ENCODE measurements at places on chromosomes 13 and 19.
A peak's percentile ranks its signal among the peaks of the same experiment; 100 is the strongest.

DNA sequence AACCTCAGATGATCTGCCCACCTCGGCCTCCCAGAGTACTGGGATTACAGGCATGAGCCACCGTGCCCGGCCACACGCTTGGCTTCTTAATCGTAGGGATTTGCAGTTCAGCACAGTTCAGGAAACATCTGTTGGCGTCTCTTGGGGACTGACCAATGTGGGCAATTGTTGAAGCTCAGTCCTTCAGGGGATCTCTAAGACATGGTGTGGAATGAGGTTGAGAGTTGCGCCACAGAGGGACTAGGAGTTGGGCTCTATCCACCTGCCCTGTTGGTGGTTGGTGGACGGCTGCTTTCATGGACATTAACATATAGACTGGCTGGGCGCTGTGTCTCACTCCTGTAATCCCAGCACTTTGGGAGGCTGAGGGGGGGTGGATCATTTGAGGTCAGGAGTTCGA, 37.3 kb upstream of the SIN3B start:
- no peak for DNase-seq

- no peak for DNase-seq
Observed at GRCh38 chr19:7483720-7484201, 5.1 kb downstream of the PEX11G start.

DNA sequence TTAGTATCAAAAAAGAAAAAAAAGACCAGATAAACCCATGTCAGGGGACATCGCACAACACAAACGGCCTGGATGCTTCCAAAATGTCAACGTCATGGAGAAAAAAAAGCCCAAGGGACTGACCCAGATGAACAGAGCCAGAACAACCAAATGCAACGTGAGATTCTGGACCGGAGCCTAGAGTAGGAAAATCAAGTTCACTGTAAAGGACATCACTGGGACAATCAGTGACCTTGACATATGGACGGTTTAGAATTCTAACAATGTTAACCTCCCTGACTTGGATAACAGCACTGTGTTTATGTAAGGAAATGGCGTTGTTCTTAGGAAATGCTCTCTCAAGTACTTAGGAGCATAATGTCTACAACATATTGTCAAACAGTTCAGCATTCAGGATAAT, 15.1 kb upstream of the EMP3 start:
- DNase-seq: no peak

GRCh38 chr19:15263361-15263985, 31.2 kb upstream of the EPHX3 start:
- DNase-seq: no peak

GRCh38 chr19:2798733-2799132, 13.4 kb downstream of the THOP1 start:
- no peak for DNase-seq

DNA sequence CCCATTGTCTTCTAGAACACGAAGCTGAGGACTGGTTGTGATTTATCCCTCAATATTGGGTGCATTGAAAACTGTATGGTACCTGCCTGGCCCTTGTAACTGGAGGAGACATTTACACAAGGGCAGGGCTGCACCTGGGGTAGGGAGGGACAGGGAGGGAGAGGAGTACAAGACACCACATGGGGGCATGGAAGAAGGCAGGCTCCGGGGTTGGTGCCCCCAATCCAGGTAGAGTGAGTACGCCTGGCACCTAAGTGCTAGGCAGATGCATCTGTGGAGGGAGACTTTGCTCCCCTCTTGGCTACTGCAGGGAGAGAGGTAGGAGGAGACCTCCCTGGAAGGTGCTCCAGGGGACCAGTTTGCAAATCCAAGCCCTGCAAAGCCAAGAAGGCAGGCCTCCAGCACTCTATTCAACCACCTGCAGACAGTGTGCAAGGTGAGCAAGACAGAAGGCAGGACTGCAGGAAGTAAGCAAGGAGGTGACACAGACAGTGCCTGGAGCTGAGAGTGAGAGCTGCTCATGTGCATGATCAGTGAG, 19.4 kb upstream of the UQCRFS1 start:
- DNase-seq: no peak

DNA sequence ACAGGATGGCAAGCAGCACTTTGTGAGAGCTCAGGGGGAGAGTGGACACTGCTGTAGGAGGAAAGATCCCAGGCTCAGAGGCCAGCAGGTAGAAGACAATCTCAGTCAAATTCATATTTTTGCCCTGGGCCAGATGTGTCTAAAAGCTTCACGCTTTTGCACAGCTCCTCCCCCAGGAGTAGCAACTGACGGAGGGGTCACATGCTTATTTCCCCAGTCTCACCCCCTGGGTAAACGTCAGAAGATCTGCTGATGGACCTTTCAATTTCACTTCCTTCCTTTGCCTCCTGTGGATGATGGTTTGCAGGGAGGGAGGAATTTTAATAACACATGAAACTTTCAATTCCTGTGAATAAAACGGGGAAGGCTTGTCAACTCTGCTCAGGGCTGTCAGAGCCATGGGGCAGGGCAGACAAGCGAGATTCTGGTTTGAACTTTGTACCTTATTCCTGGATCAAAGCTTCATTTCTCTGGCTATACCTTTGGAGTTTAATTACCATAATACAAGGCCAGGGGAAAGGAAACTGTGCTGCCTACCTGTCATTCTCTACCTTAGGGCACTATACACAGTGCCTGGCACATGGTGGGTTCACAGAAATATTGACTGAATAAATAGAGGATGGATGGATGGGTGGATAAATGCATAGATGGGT, 41.0 kb downstream of the POU4F1 start:
- no peak for DNase-seq

GRCh38 chr13:42762917-42763316, 18.5 kb upstream of the FAM216B start:
- DNase-seq: no peak

- no peak for DNase-seq
Observed at GRCh38 chr13:86900906-86901305, 770.3 kb upstream of the SLITRK5 start.

GRCh38 chr19:58059003-58059670, at the start of gene ZNF135:
Gene ZNF135, plus strand, starts transcription at chr19:58059282. Its CDS starts 721 bp downstream, at chr19:58060003.
- peak; percentile 58 for DNase-seq

DNA sequence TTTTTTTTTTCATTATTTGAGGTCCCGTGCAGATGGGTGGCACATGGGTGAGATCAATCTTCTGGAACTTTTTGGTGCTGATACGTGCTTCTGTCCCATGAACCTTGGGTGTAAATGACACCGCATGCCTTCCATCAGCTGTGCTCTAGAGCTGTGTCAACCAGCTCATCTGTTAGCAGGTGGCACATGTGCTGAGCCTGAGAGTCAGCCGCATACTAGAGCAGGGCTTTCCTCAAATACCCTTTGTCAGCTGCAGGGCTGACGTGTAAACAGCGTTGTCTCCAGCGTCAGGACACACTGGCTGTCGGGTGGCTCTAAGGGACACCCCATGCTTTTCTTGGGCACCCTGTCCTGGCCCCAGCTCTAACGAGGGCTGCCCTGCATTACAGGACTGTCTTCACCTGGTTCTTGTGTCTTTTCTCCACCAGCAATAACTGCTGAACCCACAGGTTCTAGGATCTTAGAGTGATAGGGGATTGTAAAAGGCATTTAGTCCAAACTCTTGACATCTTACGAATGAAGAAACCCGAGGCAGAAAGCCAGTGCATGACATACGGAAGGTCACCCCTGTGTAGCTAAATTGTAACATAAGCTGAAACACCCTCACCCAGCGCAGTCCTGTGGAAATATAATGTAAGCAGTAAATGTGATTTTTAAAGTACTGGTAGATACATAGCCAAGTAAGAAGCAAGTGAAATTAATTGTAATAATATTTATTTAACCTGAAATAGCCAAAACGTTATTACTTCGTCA, 119.5 kb downstream of the LRCH1 start:
- no peak for DNase-seq

DNA sequence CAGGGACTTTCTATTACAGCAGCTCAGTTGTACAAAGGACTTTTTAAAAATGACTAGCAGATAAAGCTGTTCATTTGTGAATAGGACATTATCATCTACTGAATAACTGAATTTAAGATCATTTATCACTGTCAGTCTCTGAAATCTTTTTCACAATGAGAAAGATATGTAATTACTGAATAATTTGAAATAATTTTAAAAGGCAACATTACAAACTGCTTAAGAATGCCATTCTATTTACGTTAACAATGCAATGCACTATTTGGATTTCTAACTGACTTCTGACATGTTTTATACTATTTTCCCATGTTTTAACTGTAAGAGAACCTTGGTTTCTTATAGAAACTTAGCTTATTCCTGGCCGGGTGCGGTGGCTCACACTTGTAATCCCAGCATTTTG, 2033.0 kb upstream of the PCDH20 start:
- no peak for DNase-seq

DNA sequence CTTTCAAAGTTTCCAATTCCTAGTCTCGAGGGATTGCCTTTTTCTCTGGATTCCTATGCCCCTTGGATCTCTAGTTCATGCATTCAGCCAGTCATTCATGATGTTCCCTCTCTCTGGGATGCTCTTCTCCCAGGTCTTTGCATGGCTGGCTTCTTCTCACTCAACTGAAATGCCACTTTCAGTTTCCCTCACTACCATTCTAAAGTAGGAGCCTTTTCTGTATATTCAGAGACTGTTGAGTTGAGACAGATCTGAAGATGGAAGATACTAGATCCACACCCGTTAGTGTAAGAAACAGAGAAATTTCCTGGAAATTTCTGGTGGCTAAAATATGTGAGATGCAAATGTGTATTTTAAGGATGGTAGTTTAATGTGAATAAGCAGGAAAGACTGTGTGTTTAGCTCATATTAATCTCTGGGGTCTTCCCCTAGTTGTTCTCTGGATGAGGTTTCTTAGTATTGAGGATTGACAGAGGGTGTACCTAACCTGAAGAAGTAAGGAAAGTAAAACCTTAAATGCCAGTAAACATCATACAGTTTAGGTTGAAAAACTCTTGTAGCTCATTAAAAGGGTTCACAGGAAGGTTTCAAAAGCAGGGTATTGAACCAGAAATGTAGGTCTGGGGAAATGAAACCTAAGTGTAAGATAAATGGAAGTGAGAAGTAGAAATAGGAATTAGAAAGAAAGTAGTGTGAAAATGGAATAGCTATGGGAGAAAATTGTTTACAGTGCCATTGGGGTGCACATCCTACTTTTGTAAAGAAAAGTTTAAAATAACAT, 331.3 kb downstream of the NDFIP2 start:
- DNase-seq: no peak

DNA sequence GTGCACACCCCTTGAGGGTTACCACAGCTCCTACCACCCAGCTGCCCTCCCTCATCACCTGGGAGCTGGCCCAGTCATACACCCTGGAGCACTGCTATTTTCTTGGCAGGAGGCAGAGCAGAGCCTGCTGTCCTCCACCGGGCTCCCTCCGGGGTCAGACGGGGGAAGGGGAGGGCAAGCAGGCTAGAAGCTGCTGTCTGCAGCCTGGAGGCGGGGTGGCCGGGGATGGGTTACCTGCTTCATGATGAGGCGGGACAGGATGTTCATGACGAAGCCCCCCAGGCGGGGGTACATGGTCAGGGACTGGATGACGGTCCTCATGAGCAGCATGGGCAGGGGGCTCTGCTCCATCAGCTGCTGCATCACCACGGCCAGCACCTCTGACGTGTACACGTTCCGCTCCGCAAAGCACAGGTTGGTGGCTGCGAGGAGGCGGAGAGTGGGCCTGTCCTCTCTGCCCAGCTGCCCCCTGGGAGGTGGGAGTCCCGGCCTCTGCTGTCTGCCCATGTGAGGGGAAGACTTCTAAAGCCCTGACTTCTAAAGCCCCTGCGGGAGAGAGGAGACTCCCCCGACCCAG, 2.7 kb upstream of the RSPH6A start:
- no peak for DNase-seq

GRCh38 chr13:38602266-38602665, 84.6 kb upstream of the FREM2 start:
- DNase-seq: no peak

DNA sequence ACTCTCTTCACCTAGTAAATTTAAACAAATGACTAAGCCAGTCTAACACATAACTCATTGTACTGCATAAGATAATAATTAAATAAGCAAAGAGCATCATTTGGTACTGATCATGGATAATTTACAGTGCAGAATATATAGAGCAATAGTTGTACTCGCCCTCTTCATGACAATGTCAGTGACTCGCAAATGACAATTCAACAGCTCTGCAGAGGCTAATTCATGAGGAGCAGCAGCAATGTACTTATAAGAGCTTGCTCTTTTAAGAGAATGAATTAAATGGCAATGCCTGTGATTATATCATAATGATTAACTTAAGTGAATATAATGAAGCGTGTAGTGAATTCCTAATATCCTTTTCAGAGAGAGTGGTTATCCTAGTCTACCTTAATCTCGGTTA, 284.5 kb upstream of the PCDH20 start:
- DNase-seq: no peak

- no peak for DNase-seq
Observed at GRCh38 chr13:71613066-71613745, 253.8 kb downstream of the DACH1 start.

DNA sequence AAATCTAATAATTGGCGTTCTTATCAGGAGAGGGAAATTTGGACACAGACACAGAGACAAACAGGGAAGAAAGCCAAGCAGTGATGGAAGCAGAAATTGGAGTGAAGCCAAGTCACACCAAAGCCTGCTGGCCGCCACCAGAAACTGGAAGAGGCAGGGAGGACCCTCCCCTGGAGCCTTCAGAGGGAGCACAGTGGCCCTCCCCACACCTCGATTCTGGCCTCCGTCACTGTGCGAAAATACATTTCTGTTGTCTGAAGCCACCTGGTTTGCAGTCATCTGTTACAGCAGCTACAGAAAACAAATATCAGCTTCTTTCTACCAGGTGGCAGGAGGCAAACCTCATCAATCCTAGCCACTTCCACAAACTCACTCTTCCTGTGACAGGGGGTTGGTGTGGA, 8.3 kb upstream of the TLE6 start:
- DNase-seq: peak; percentile 59

GRCh38 chr13:26262156-26262555, 8.2 kb downstream of the CDK8 start:
- DNase-seq: no peak

GRCh38 chr19:43407416-43408005, 7.2 kb upstream of the TEX101 start:
- DNase-seq: no peak

GRCh38 chr19:4641132-4641531, 1.8 kb downstream of the TNFAIP8L1 start:
- DNase-seq: no peak

- no peak for DNase-seq
Observed at GRCh38 chr19:49937750-49938381, 8.6 kb upstream of the NUP62 start.

DNA sequence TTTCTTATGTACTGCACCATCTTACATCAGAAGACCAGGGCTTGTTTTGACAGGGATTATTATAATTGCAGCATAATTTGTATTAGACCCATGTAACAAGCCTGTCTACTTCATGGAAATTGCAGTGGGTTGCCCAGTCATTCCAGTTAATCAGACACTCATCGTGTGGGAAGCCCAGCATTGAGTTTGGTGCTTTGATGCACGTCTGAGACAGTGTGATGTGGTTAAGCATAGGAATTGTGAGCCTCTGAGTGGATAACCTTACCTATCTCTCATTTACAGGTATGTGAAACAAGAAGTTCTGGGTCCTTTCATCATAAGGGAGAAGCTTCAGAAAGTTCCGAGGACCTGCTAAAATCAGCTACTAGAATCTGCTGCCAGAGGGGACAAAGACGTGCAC, 12.8 kb downstream of the RGCC start:
- DNase-seq: no peak

Measured in cerebellar nuclear complex (tissue), 1 donor.